ENCODE measurements at places on chromosomes 16 and 17. TPM values are rescaled to one million over a fixed set of nuclear protein-coding genes. Genes with fewer than 3 reads are reported as not detected.

The MYO15A gene
- 1.3 TPM for total RNA-seq

GRCh38 chr17:47287639-47288038 lies 34.0 kb downstream of the ITGB3 start:
- DNase-seq, result no peak

The SCN4A gene
- 0.75 TPM for total RNA-seq

DNA sequence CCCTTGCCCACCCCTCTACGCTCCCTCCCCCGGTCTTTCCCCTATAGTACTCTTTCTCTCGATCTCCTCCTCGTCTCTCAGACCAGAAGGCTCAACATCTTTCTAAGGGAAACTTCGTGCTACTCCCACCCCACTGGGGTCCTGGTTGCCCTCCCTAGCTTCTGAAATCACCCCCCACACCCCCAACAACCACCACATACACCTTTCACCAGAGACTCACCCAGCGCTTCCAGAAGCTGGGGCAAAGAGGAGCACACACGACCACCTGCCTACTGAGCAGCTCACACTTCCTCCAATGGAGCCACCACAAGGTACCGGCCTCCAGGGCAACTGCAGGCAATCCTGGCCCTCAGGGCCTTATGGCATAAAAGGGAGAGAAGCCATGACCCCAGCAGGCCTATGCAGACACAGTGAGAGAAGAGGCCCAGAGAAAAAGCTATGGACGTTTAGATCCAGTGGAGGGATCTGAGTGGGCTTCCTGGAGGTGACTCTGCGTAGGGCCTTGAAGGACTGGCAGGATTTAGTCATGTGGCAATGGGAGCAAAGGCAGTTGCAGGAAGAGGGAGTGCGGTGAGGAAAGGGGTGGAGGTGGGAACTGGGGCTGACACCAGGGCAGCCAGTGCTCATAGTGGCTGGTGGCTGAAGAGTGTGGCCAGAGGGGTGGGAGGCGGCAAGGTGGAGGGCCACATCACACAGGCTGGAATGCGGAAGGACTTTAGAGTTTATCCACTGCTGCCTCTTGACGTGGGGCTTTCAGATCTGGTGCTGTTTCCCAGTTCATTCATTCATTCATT lies 12.1 kb upstream of the TMEM92 start:
- no peak for DNase-seq

DNA sequence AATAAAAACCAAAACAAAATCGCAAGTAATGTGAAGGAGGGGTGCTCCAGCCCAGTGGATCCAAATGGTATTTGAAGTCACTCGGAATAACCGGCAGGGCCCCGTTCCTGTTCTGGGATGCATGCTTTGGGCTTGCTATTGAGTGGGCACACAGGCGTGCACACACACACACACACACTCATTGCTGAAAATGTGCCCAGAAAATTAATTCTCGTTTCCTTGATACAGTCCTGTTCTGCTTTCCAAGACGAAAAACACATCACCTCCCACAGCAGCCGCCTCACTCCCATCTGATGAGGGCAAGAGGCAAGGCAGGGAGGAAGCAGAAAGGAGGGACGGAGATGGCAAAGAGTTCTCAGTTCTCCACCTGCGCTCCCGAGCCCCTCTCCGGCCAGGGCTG lies 62.2 kb upstream of the SDK2 start:
- no peak for DNase-seq

The AGRP gene
- total RNA-seq, result not detected

- DNase-seq, result no peak
These were observed 52.2 kb downstream of the NDE1 start for GRCh38 chr16:15701975-15702970.

The RABEP1 gene
- total RNA-seq, result 60.8 TPM

GRCh38 chr17:34167354-34167753 lies 87.7 kb upstream of the CCL2 start:
- DNase-seq, result no peak

DNA sequence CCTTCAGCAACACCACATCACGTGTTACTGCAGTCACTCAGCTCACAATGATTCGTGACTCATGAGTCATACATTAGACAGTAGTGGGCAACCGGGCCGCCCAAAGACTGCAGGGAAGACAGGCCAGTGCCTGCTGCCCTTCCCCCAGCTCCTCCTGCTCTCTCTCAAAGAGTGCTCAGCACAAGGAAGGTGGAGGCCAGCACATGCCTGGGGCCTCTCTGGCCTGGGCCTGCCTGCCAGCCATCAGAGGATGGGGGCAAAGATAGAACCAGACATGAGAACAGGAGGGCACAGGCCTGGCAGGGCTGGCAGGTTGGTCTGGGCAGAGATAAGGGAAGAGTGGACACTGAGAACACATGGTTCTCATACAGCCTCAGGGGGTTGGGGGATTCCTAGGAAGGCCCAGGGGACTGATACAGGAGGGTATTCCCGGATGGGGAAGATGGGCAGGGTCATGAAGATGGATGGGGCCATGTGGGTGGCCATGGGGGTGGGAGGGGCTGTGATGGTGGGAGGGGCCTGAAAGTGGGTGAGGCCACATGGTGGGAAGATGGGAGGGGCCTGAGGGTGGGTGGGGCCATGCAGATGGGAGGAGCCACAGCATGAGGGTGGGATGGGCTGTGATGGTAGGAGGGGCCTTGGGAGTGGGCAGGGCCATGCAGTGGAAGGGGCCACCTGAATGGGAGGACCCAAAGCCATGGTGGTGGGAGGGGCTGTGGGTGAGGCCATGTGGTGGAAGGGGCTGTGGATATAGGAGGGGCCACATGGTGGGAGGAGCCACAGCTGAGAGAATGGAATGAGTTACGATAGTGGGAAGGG lies 29.0 kb downstream of the KATNB1 start:
- DNase-seq, result peak; percentile 52

GRCh38 chr17:28902819-28903545 lies at the start of gene DHRS13:
TSS of gene DHRS13 (minus strand) at chr17:28903079. CDS start at chr17:28902944, 135 bp downstream.
- peak; percentile 94 for DNase-seq

The CNTD1 gene
- not detected for total RNA-seq

GRCh38 chr17:43962479-43962878 lies 8.7 kb upstream of the PYY start:
- no peak for DNase-seq

DNA sequence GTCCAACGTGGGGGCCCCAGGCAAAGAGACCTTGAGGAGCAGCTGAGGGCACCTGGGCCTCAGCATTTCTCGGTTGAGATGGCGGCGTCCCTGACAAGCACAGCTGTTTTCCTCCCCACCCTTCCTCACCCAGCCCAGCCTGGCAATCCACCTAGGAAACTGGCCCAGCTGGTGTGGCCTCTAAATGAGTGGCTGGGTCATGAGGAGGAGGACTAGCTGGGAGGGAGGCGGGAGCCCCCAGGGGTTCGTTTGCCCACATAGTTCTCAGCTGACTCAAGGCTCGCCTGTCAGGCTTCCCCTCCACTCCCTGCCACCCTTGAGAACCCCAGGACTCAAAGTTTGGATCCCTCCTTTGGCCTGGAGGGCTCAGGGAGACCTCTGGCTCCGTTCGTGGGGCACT lies 5.9 kb downstream of the RNF222 start:
- no peak for DNase-seq
